HEK293T (cell line): ENCODE measurements at places on chromosomes 11 and 22.

DNA sequence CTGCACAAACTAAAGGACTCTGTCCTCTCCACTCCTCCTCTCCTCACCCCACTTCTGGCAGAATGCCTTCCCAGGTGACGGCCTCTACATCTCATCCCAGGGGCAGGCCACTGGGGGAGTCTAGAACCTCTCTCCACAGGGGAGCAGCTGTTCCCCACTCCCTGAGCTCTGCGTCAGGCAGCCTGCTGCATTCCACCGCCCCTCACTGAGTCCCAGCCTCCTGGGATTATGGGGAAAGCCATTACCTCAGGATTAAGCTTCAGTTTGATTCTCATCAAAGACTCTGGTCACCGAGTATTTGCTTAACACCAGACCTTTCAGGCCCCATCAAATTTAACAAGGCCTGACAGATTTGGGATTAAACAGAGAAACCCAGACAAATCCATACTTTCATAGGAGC lies 405.9 kb downstream of the NXPE2 start:
- no peak for DNase-seq

DNA sequence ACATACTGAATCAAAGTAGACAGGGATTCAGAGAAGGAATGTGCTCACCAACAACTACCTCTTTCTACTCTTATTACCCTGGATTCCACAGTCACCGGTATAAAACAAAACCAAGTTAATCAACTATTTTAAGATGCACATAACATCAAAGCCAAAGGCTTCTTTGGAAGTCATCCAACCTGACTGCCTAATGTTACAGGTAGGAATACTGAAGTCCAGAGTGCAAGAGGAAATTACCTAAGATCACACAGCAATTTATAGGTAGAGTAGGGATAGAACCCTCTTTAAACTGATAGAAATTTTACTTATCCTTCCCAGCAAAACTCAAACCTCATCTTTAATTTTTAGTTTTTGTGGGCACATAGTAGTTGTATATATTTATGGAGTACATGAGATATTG lies 76.3 kb downstream of the PAK1 start:
- DNase-seq, result no peak

DNA sequence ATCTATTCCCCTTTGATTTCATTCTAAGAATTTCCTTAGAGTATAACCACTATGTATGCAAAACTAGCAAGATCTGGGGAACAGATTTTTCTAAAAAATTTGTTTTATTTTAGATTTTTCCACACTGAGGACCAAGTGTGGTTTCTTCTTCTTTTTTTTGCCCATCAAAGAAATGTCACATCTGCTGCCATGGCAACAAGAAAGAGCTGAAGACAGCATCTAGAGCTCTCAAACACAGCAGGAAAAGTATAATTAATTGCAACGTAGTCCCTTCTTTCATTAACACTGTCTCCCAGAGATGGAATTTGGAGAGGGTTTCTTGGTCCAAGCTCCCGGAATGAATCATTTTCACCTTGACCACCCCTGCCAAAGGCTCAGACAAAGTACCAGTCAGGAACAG lies 256.7 kb upstream of the CCDC90B start:
- DNase-seq, result no peak

GRCh38 chr22:35766654-35767580 lies 49.2 kb downstream of the APOL5 start:
- DNase-seq, result no peak

DNA sequence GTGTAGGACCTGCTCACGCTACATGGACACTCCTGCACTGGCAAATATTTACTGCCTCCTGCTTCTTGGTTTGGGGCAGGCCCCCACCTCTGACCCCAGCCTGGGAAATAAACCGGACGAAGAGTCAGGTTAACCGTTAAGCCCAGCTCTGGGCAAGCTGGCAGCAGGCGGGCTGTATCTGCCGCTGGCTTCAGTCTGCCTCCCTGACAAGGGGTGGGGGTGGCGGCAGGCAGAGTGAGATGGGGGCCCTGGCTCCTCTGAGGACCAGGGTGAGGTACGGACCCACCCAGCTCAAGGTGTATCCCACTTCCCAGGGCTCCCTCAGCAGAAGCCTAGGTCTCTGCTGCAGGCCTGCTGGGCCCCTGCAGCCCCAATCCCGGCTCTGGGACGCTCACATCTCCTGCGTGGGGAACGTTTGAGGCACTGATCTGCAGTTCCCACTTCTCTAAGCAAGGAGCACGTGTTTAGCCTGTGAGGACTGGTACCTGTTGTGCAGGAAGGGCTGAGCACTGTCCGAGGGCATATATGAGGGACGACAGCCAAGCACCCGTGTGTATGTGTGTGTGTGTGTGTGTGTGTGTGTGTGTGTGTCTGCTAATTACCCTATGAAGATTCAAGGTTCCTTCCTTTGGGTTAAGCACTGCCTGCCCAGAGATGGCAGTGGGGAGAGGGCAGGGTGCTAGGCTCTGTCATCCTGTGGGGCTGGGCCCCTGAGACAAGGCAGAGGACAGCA lies 1.1 kb upstream of the LRRC75B start:
- no peak for DNase-seq

DNA sequence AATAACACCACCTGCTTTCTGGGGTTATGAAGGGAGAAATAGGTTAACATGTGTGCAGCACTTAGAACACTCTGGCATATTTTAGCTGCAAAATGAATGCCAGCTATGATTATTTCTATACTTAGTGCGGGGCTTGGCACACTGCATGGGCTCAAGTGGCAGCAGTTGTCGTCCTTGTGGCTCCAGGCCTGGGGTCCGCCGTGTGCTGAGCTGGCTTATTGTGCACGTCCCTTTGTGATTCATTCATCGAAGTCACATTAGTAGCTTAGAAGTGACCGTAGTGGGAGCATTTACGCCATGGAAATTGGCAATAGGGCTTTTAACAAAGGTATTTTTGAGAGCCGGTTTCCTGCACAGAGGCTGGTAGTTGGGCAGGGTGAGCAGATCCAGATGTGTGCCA lies 4.2 kb downstream of the RASD2 start:
- DNase-seq, result no peak

- DNase-seq, result no peak
Observed at GRCh38 chr11:71223671-71224660, 28.4 kb downstream of the SHANK2 start.

- DNase-seq, result no peak
Observed at GRCh38 chr11:85806876-85807275, 4.1 kb downstream of the SYTL2 start.

DNA sequence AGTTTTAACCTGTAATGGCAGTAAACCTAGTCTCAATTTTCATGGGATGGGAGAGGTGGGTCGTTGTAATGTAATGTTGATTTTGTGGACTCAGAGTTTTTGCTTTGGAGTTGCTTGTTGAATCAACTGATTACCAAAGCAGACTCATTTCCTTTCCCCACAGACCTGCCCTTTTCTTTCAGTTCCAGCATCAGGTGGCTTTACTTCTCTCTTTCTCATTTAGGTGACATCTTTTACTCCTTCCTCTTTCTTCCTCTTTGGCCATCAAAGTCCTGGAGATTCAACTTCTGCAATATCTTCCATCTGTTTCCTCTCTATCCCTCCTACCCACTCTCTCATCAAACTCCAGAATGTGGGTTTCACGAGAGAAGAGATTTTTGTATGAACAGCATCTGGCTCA lies 313.9 kb downstream of the TMEM135 start:
- DNase-seq, result no peak

GRCh38 chr11:12087075-12088004 lies 23.1 kb upstream of the MICAL2 start:
- no peak for DNase-seq

DNA sequence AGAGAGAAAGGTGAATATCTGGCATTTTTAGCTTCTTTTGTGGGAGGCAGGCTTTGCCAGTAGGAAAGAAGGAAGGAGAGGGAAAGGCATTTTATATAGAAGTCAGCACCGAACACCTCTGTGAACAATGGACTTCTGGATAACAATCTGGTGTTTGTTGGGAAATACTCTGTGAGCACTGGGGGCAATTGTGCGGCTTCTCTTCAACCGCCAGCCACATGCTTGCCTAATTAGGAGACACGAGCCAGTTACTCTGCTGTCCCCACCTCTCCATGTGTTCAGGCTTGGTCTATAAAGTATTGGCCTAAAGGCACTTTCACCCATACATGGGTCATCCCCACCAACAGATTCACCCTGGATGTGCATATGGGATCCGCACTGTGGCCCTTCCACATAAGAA lies 523.6 kb downstream of the NTM start:
- no peak for DNase-seq

GRCh38 chr22:48926643-48927042 lies 901.0 kb downstream of the BRD1 start:
- no peak for DNase-seq

DNA sequence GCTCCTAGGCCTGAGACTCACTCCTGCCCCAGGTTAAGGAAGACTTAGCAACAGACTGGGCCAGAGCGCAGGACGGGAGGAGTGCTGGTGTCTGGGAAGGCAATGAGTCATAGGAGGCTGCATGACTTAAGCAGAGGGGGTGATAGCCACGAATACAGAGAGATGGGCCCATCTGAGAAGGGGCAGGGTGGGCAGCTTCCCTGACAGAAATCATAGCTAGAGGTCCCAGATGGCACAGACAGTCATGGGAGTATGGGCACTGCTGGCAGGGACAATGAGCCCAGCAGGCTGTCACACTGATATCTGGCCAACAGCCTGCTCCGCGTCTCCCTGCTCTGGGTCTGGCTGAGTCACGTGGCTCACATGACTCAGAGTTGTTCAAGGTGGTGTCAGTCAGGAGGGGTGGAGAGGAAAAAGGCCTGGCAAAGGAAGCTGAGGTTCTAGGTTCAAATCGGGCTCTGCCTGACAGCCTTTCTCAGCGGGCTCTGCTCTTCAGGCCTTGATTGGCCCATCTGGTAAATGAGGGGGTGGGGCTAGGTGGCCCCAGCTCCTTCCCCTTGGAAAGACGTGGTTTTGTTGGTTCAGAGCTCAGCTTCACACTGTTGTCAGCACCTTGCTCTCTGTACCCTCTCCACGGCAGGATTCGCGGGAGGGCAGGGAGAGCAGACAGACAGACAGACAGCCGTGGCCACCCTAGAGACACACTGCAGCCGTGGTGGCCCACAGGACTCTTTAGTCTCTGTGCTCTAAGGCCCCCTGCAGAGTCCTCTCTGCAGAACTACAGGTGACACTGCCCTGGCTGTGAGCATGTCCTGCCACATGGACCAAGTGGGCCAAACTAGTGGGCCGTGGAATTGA lies 47.8 kb downstream of the DBX1 start:
- DNase-seq, result peak; percentile 46

DNA sequence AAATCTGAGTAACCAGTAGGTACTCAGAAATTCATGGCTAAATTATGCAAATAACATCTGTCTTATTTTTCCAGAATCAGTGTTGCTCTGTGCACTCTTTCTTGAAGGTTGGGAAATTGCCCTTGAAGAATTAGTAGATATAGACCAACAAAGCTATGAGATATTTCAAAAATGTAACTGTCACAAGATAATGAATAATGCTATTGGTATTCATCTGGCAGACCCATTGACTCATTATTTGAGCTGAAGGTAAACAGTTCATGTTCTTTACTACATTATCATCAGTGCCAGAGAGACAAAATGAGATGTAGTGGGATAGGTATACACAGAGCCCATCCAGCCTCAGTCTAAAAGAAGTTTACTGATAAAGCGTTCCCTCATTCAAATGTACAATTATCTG lies 274.7 kb downstream of the CASP12 start:
- no peak for DNase-seq

GRCh38 chr11:129251067-129251466 lies 58.9 kb upstream of the ARHGAP32 start:
- DNase-seq, result no peak

GRCh38 chr11:122815900-122816299 lies 22.4 kb upstream of the CRTAM start:
- no peak for DNase-seq

- DNase-seq, result no peak
Observed at GRCh38 chr22:47120399-47120798, 357.9 kb downstream of the TBC1D22A start.

DNA sequence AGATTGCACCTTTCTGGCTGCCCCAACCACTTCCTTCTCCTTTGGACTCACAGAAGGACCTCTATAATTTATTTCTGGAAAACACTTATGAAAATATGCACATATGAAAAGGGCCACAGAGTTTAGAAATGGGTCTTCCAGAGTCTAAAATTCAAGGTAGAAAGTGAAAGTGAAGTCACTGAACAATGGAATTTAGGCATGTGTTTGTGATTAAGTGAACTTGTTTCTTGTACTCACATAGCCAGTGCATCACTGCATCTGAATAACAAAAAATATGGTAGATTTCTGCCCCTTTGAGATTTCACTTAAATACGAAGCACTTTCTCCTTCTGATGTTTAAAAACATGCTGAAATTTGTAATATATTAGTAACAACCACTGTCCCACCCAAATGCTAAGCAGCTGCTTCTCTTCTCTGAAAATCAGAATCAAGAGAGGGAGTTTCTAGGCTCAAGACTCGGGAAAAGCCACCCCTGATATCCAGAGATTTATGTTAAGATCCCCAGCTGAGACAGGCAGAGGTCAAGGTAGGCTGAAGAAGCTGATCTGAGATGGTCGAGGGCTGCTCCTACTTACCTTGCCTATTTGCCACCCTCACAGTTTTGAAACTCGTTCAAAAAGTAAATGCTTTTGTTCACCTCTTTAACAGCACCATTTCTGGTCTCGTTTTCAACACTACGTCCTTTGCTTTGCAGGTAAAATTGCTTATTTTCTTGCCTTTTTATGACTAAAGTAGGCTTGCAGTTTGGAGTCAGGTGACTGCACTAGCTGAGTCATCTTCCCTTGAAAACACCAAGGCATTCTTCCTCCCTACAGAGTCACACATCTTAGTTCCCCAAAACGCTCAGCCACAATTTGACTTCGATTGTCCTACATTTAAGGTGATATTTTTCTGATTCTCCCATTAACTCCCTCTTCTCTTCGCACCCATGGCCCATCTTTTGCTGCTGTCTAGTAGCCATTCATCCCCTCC lies at the start of gene XKR3:
Gene XKR3 (minus strand): TSS at position 696 of the 972 bp plus-strand sequence. CDS start 17,338 bp downstream, outside the sequence.
- DNase-seq, result no peak

GRCh38 chr11:120186456-120186773 lies 24.4 kb upstream of the OAF start:
- DNase-seq, result no peak

DNA sequence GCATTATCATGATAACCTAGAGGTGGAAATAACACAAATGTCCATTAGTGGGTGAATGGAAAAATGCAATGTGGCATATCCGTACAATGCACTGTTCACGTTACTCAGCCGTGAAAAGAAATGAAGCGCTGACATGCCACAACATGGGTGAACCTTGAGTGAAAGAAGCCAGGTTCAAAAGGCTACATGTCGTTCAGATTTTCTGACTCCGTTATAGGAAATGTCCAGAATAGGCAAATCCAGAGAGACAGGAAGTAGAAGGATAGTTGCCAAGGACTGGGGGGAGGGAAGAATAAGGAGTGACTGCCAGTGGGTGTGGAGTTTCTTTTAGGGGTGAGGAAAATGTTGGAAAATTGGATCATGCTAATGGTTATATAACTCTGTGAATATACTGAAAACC lies 133.8 kb downstream of the ATXN10 start:
- no peak for DNase-seq

- no peak for DNase-seq
Observed at GRCh38 chr11:126862664-126863243, 137.8 kb downstream of the KIRREL3 start.

DNA sequence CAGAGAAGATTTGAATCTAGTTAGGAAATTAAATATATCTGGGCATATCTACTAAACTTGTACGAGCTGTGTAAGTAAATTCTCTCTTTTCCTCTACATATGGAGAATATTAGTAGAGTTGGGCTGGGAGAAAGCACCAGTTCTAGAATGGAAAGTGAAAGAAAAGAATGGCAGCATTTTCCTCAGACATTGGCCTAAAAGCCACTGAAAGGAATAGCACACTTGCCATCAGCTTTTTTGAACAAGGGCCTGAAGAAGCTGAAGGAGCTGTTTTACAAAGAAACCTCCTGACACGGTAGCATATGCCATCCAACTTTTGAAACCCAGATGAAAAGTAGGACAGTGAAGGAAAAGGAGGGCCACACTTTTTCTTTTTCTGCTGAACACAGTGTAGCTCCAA lies 1563.7 kb upstream of the TENM4 start:
- DNase-seq, result no peak
